ENCODE measurements at places on chromosomes 1 and 21.

- no peak for DNase-seq
Observed at GRCh38 chr1:40153073-40153770, 8.0 kb upstream of the RLF start.

- no peak for DNase-seq
Observed at GRCh38 chr1:44911026-44911425, 68.0 kb upstream of the PTCH2 start.

DNA sequence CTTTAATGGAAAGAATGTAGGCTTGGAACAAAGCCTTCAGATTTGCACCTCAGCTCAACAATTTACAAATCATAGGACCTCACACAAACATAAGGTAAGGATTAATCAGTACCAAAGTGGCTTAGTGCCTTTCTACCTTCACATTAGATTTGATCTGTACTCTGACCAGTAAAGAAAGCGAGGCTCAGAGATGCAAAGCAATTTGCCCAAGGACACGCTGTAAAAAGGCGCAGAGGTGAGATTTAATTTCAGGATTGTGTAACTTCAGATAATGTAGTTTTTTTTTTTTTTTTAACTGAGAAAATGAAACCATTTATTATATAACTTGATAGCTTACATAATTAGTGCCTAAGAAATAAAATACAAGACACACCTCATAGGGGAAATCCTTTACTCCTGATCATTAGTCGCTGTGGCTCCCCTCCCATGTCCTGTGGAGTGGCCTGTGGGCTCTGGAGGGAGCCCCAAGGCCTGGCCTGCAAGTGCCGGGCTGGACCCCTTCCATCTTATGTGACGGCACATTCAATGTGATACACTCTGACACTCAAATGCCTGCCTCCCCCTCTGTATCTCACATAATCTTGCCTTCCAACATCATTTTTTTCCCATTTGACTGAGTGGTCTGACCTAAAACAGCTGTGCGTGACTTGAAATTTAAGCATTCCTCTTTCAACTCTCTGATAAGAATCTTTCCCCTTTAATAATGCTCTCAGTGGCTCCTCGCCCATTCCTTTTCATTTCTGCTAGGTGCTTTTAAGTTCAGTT, 426.5 kb upstream of the DAB1 start:
- DNase-seq: no peak

DNA sequence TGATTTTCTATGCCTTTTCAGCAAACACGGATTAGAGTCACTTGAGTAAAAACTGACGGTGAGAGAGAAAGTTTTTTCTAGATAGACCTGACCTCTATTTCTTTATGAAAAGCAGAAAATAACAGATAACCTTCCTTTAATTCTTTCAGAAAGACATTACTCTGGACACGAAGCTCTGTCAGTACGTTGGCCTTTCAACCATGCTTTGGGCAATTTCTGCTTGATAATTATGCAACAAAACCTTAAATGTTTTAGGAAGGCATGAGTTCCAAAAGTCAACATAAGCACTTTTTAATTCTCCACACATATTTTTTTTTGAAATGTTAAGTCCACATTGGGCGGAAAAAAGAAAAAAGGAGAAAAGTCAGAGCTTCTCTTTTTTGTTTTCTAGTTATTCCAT, 137.8 kb downstream of the AKT3 start:
- DNase-seq: no peak

- no peak for DNase-seq
Observed at GRCh38 chr21:34819357-34819999, 150.7 kb downstream of the CLIC6 start.

DNA sequence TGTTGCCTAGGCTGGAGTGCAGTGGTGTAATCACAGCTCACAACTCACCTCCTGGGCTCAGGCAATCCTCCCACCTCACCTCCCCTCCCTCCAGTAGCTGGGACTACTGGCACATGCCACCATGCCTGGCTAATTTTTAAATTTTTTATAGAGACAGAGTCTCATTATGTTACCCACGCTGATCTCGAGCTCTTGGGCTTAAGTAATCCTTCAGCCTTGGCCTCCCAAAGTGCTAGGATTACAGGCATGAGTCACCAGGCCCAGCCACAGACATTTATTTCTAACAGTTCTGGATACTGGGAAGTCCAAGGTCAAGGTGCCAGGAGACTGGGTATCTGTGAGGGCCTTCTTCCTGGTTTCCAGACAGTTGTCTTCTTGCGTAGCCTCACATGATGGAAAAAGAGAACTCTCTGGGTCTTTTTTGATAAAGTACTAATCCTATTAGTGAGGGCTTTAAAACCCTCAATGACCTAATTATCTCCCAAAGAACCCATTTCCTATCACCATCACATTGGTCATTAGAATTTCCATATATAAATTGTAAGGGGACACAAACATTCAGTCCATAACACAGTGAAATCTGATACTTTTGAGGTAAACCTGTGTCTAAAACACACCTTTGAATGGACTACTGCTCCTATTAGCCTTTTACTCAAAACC, 67.9 kb downstream of the PHACTR4 start:
- DNase-seq: no peak

GRCh38 chr21:17732306-17732705, 86.8 kb downstream of the C21orf91 start:
- DNase-seq: no peak

- no peak for DNase-seq
Observed at GRCh38 chr1:154352245-154352580, 26.9 kb downstream of the ATP8B2 start.

DNA sequence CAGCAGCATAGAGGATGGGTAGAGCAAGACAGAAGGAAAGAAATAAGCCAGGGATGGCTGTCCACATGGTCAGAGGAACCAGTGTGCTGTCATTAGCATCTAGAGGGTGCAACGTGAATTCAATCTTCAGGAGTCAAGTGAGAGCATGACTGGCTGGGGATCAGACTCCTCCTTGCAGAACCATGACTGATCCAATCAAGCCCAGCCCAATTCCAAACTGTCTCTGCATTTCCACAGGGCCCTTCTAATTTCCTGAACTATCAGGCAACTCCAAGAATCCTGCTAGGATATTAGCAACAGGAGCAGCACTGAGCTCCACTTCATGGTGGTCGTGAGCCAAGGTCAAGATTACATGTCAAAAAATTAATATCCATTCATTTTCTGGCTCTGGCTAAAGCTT, 166.8 kb upstream of the CAMK1G start:
- DNase-seq: no peak

GRCh38 chr1:59544615-59545293, 247.9 kb downstream of the FGGY start:
- no peak for DNase-seq

GRCh38 chr1:115807723-115808122, 33.2 kb downstream of the NHLH2 start:
- no peak for DNase-seq

DNA sequence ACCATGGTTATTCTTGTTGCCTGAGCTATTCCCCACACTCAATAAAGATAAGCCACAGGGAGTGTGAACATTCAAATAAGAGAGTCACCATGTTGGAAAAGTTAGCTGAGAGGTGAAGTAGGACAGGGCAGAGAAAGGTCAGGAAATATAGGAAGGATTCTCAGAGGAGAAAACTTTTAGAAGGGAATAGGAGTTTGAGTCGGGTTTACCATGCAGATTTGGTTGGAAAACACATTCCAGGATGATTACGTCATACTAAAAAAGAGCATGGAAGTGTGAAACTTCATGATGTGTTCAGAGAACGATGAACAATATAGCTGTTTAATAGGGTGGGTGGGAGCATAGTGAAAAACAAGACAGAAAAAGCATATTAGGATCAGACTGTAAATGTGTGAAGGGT, 1125.3 kb upstream of the ADGRL2 start:
- no peak for DNase-seq

GRCh38 chr1:107139833-107140702, 771 bp upstream of the NTNG1 start:
- DNase-seq: no peak

DNA sequence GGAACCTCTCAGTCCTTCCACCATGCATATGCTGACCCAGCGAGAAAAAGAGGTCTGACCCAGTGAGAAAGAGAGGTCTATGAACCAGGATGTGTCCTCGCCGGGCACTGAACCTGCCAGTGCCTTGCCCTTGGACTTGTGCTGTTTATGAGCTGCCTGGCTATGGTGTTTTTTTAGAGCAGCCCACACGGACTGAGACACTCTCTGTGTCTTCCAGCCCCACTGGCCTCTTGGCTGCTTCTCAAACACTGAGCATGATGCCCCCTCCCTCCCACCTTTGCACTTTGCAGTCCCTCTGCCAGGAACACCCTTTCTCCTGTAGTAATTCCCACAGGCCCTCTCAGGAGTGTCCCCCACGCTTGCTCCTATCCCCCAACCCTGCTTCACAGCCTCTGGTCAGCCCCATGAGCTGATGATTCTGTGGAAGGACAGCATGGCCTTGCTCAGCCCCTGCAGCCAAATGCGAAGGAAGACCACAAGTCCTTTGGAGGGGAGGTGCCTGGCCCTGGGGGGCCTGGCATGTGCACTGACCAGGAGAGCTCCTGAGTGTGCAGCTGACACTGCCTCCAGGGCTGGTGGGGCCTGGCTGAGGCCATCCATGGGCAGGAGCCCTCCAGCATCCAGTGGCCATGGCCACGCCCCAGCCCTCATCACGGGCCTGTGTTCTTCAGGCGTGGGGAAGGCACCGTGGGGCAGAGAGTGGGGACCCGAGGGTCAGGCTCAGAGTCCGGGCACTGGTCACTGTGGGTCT, 23.8 kb downstream of the WNT3A start:
- no peak for DNase-seq

- DNase-seq: no peak
Observed at GRCh38 chr21:28590676-28591075, 402.0 kb downstream of the LTN1 start.

DNA sequence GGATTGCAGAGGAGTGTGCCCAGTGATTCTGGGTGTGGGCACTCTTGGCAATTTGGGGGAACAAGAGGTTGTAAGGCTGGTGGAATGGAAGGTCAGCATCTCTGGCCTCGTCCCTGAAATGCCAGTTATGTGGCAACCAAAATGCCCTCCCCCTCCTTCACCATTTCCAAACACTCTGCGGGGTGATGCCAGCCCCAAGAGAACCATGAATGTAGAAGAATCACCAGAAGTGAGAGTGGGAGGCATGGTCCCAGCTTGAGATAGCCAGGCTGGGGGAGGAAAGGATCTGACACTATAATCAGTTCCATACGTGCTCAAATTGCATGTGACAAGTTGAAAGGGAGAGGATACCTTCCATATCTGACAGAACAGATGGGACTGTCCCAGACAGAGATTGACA, 88.7 kb upstream of the EDN2 start:
- no peak for DNase-seq

- no peak for DNase-seq
Observed at GRCh38 chr1:21628798-21629393, 40.3 kb downstream of the RAP1GAP start.

GRCh38 chr1:245225322-245226202, 70.8 kb downstream of the KIF26B start:
- no peak for DNase-seq

GRCh38 chr1:118960026-118960561, 28.0 kb downstream of the TBX15 start:
- no peak for DNase-seq

- no peak for DNase-seq
Observed at GRCh38 chr1:239204401-239204800, 182.0 kb upstream of the CHRM3 start.

DNA sequence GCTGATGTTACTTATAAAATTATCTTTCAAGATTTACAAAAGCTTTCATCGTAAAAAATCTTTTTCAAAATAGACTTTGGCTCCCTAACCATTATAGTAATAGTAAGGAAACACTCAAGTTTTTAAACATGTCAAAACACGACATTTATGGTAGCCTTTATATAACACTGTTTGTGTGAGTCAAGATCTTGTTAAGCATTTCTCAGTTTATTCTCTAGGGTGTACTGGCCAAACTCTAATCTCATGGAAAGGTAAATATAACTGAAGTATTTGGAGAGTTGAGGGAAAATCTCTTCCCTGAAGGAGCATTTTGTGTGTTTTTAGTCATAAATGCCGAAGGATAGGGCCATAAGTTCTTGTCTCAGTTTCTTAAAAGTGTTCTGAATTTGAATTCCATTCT, 790.9 kb upstream of the NCAM2 start:
- no peak for DNase-seq

- DNase-seq: no peak
Observed at GRCh38 chr1:53696571-53696970, 42.4 kb downstream of the GLIS1 start.

DNA sequence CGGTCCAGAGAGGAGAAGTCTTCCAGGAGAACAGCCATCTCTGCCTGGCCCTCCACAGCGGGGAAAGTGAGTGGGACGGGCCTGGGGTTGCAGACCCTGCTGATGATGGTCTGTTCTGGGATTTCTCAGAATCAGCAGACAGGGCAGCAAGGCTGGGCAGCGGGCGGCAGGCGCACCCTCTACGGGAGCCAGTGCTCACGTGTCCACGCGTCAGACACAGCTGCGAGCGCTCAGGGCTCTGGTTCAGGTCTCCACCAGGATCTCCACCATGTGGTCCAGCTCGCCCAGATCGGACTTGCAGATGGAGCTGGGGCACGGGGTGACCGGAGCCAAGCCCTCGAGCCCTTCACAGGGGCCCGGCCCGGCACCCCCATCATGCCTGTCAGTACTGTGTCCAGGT, 5.5 kb downstream of the CLCA4 start:
- DNase-seq: no peak

DNA sequence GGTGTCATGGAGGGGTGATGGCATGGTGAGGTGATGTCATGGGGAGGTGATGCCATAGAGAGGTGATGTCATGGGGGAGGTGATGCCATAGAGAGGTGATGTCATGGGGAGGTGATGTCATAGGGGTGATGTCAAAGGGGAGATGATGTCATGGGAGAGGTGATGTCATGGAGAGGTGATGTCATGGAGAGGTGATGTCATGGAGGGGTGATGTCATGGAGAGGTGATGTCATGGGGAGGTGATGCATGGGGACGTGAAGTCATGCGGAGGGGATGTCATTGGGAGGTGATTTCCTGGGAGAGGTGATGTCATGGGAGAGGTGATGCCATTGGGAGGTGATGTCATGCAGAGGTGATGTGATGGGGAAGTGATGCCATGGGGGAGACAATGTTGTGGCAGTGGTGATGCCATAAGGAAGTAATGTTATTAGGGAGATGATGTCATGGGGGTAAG, 92.1 kb upstream of the C1orf174 start:
- DNase-seq: no peak

DNA sequence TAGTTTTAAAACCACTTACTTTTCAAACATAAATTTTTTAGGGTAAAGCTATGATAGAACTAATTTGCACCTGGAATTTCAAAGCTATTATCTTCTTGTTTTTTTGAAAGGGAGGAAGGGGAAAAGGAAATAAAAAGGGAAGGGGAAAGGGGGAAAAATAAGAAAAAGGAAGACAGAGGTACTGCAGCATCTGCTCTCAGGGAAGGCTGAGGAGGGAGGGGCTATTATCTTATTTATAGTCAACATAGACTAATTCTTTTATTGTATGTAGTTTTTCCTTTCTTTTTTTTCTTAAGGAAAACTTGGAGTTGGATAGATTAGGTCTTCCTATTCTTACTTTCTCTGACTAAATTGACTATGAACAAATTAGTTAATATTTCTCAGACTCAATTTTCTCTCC, 41.5 kb upstream of the ZYG11A start:
- DNase-seq: no peak

All from activated CD8-positive, alpha-beta memory T cell treated with anti-CD3 and anti-CD28 coated beads for 4 hours (primary cell).